Activated CD4-positive, alpha-beta T cell treated with anti-CD3 and anti-CD28 coated beads, Interleukin-2, amount 50 U/mL, for 48 hours (primary cell): ENCODE measurements at places on chromosomes 5 and 9.

- no peak for DNase-seq
Observed at GRCh38 chr5:143649937-143650621, 161.9 kb upstream of the HMHB1 start.

DNA sequence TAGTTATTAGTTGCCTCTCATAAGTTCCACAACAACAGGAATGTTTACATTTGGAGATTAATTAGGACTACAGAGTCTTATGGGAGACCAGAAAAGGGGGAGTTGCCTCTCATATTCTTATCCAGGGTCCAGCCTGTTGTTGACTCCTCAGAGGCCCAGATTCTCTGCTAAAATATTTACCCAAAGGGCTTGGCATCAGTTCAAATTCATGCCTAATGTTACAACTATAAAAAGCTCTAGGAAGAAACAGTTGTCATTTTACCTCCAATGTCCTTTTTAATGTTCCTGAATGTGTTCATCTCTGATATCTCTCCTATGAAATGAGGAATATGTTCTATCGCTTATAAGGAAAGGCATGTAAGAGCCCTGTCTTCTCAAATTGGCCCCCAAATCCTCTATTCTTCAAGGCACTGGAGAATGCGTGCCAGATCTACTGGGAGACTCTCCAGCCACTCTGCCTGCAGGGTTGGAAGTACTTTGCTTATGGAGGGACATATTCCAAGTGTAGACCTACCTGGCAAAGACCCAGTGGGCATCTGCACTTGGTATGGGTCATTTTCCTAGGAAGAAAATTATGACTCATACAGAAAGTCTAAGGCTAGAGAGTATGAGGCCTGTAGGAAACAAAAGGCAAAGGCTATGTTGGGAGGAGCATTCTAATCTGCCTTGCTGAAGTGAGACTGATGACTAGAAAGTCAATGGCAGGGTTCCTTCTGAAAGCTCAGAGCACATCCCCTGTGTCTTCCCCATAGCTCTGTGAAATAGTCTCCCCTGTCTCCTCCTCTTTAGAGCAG lies 192.6 kb downstream of the ESM1 start:
- no peak for DNase-seq

GRCh38 chr9:134353539-134353938 lies 27.3 kb downstream of the RXRA start:
- DNase-seq, result no peak

DNA sequence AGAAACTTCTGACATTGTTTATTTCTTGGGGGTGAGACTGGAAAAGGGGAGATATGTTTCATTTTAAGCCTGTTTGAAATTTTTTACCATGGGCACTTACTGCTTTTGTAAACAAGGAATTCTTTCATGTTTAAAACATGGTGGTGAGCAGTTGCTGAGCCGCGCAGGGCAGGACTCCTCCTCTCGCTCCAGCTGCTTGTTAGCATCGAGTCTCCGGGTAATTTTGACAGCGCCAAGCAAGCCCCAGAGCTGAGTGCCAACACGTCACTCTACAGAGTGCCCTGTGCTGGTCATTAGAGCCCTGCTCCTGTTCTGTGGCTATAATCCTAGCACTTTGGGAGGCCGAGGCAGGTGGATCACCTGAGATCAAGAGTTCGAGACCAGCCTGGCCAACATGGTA lies 116.5 kb upstream of the MSX2 start:
- DNase-seq, result no peak

DNA sequence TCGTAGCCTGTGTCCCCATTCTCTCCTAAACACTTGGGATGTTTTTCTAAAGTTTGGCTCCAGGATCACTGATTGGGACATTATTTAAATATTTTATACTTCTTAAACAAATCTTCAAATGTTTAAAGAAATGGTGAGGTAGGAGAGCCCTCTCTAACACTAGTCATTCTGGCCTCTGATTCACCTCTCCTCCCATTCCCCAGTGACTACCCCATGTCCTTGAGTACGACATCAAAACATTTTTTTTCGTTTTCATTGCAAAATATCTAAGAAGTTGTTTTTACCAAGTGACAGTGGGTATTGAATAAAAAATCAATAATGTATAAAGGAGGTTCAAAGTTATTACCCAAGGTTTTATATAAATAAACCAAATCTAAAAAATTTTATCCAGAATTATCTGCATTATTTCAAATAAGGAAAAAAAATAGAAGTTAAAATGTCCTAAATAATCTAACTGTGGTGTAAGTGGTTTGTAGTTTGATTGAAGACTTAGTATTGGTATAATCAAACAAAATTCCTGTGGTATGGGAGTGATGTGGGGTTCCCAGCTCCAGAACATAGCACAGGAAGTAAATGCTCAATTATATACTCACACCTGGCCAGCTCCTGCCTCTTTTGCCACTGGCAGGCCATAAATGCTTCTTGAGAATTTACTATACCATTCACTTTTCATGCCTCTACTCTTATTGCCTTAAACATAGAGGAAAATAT lies 51.1 kb downstream of the MAST4 start:
- DNase-seq, result no peak

DNA sequence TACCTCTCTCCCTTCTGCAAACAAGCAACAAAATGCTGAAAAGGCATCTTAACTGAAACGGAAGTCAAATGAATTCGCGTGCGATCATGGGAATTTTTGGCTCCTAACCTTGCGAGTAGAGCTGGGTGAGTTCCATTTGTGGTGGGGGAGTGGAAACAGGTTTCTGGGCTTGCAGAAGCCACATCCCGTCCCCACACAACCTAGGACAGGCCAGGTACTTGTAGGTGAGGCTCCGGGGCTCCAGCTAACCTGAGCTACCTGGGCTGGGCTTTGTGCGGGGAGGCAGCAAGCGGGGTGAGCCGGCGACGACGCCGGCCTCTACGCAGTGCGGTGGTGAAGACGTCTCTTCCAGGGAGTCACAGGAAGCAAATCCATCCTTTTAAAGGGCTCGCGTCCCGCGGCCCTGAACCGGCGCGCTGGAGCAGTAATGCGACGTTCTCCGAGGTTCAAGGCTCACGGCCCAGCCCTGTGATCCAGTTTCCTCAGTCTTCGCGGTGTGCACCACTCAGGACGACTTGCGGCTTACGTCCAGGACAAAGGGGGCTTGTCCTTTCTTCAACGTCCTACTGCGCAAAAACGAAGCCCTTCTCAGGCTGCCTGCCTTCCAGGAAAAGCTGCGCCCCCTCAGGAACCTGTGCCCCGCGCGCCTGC lies 567 bp upstream of the SPIN1 start:
- DNase-seq, result peak; percentile 37

- DNase-seq, result no peak
Observed at GRCh38 chr9:14349146-14349446, 35.2 kb upstream of the NFIB start.

- no peak for DNase-seq
Observed at GRCh38 chr5:134533115-134533815, 7.8 kb downstream of the JADE2 start.

GRCh38 chr5:5585751-5586341 lies 163.4 kb downstream of the ICE1 start:
- no peak for DNase-seq

- no peak for DNase-seq
Observed at GRCh38 chr5:107395632-107396350, 274.9 kb downstream of the EFNA5 start.

DNA sequence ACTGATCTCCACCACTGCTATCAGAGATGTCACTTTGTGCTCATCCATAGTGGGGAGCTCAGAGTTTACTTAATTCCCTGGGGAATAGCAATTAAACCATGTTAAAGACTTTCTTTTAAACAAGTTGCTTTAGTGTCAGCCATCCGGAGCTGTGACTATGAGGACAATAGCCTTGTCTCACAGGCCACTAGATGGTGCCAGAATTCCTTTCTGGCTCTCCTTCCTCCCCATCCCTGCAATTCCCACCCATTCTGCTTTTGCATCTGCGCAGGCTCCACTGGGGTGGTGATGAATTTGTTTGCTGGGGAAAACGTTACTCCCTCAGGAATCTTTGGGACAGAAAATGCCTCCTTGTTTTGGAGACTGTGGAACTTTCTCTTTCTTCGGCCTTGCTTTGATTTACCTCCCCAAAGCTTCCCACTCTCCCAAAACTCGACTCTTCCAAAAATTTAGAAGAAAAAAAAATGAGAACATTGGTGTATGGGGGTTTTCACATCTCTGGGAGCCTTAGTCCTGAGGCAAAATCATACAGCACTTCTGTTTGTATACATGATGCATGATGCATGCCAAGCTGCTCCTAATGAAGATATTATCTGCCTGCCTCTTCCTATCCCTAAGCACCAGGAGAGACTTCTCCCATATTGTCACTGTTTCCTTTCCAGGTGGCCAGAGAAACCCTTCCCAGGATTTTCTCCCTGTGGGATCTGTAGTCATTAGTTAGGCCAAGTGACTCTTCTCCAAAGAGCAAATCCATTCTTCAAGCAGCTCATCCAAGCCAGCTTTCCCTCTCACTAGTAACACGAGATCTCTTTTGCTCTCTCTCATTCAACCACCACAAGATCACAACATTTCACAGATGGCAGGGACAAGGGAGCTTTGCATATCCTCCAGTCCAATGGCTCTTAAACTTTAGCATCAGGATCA lies 466.1 kb downstream of the TLR4 start:
- no peak for DNase-seq

GRCh38 chr5:56530626-56531138 lies 284.7 kb upstream of the MAP3K1 start:
- DNase-seq, result no peak

DNA sequence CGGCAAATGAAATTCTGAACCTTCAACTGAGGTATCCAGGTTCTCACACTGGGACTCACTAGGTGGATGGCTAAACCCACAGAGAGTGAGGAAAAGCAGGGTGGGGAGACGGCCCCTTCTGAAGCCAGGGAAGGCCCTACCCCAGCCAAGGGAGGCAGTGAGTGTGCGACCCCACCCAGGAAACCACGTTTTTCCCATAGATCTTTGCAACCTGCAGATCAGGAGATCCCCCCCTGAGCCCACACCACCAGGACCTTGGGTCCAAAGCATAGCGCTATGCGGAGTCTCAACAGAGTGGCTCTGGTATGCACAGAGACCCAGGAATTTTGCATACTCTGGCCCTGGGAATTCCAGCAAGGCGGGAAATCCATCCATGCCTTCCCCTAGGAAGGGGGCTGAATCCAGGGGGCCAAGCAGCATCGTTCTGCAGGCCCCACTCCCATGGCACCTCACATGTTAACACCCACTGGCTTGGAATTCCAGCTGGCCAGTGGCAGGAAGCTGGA lies 19.9 kb downstream of the DTWD2 start:
- DNase-seq, result no peak

DNA sequence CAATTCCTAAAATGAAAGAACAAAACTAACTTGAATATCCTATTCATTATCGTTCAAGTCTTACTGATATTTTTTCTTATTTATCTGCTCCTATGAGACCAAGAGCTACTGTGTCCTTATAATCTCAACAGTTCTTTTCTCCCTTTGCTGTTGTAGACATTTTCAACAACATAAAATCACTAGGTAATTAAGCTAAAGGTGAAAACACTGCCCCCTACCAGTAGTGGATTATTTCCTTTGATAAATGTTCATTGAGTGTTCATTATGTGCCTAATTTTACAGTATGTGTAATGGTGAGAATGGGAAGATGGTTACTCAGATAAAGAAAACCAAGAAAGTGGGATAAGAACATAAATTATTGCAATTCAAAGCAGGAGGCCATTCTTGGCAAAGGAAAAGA lies 41.4 kb upstream of the PAPPA start:
- no peak for DNase-seq

- DNase-seq, result no peak
Observed at GRCh38 chr5:79486116-79486515, 27.8 kb downstream of the HOMER1 start.

- DNase-seq, result peak; percentile 23
Observed at GRCh38 chr9:101486693-101487442, 46.8 kb upstream of the RNF20 start.

DNA sequence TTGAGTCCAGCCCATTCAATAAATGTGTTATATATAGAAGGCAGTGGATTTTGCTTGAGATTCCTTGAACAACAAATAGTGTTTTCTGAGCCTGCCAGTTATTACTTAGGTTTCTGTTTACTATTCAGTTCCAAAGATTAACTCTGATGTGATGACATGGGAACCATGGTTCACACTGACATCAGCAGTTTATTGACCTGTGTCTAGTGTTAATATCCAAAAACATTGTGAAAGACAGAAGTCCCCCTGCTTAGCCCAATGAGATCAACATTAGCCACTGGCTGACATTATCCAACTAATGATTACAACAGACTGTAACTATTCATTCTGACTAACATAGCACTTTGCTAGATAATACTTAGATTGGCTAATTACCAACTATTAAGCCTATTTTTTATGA lies 14.9 kb downstream of the APBA1 start:
- no peak for DNase-seq

GRCh38 chr9:104774831-104775573 lies 11.1 kb downstream of the NIPSNAP3B start:
- DNase-seq, result no peak

DNA sequence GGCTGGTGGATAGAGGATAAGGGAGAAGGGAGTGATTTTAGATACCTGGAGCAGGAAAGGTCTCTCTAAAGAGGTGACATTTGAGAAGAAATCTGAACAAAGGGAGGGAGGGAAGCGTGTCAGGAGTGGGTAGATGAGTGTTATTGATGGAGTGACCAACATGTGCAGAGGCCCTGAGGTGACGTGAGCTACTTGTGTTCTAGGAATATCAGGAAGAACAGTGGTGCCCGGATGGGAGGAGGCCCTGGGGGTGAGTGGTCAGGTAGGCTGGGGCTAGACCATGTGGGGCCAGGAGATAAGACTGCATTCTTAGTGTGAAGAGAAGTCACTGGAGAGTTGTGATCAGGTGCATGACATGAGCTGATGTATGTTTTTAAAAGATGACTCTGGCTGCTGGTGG lies 256.2 kb downstream of the ARHGAP26 start:
- no peak for DNase-seq

DNA sequence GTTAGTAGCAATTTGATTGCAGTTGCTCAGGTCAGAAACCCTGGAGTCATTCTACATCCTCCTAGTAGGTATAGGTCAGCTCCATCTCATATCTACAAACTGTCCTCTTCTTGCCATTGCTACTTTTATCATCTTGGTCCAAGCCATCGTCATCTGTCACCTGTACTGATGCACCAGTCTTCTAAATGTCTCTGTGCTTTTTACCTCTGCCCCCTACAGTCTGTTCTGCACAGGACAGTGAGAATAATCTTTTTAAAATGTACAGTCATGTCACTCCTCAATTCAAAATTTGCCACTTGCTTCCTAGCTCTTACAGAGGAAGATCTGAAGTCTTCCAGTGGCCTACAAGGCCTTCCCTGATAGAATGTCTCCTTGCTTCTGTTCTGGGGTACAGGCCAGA lies 6.8 kb downstream of the NNT start:
- DNase-seq, result no peak

- no peak for DNase-seq
Observed at GRCh38 chr5:159749146-159749545, 167.1 kb upstream of the ADRA1B start.

GRCh38 chr9:124297915-124298645 lies 40.3 kb downstream of the NEK6 start:
- DNase-seq, result no peak

GRCh38 chr9:38141746-38142591 lies 72.9 kb upstream of the SHB start:
- DNase-seq, result no peak

GRCh38 chr9:98275159-98275558 lies 19.7 kb upstream of the TBC1D2 start:
- no peak for DNase-seq
